RWPE1 (cell line): ENCODE measurements at places on chromosomes 2 and 18.
A peak's percentile ranks its signal among the peaks of the same experiment; 100 is the strongest.

- DNase-seq, result no peak
These were observed 2.3 kb upstream of the KCNG2 start for GRCh38 chr18:79795446-79795845.

DNA sequence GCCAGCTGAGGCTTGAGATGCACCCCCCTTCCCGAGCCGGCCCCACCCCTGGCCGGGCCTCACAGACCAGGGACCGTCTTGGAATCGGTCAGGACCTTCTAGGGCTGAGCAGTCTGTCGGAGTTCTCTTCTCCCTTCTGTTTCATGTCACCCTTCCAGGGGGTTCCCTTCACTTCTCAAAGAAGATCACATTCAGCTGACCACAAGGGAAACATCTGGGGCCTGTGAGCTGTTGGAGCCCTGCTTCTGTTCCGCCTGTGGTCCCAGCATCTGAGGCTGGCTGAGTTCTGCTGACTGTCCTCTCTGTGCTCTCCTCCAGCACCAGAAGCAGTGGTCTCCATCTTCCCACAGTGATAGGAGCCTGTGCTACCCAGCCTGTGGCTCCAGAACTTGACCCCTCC lies 106.5 kb downstream of the SEPTIN10 start:
- DNase-seq, result no peak

- DNase-seq, result peak; percentile 26
These were observed 359.9 kb downstream of the ARHGAP15 start for GRCh38 chr2:143489145-143489544.

GRCh38 chr18:26082475-26082874 lies 7.9 kb downstream of the SS18 start:
- DNase-seq, result no peak

DNA sequence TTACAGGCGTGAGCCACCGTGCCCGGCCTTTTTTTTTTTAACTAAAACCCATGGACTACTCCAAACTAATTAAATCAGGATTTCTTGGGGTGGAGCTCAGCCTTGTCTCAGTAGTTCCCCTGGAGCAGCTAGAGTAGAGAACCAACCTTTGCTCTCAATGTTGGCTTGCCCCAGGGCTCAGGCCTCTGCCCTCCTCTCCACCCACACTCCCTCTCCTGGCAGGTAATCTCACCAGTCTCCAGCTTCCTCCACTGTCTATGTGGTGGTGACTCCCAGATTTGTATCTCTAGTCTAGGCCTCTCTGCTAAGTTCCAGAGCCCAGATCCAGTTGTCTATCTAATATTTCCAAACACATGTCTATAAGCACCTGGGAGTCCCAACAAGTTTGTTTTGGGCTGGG lies 9.6 kb upstream of the MTA3 start:
- DNase-seq, result no peak

- no peak for DNase-seq
These were observed 84.6 kb downstream of the RDH14 start for GRCh38 chr2:18475884-18476283.

DNA sequence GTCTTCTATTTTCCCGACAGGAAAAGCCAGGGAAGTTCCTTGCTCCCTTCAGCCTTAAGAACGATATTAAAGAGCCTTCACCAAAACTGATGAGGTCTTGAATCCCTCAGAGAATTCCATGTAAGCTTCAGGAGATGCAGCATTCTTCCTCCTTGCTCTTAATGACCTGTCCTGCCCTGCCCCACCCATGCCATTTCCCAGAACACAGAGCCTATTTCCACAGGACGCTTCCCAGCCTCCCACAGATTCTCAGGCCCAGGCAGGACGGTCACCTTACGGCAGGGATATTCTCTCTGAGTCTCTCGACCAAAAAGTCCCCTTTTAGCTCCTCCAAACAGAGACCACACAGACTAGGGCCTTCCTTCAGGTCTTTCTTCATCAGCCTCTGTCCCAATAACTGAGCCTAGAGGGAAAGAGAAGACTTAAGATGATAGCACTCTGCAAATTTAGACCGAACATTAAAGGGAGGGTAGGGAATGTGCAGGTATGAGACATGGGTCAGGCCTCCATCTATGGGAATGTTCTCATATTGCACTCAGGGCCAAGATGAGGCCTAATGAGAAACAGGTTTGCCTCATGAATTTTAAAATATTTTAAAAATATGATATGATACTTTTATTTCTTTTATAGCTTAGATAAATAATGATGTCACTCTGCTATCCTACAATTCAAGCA lies 62.1 kb downstream of the COBLL1 start:
- no peak for DNase-seq

DNA sequence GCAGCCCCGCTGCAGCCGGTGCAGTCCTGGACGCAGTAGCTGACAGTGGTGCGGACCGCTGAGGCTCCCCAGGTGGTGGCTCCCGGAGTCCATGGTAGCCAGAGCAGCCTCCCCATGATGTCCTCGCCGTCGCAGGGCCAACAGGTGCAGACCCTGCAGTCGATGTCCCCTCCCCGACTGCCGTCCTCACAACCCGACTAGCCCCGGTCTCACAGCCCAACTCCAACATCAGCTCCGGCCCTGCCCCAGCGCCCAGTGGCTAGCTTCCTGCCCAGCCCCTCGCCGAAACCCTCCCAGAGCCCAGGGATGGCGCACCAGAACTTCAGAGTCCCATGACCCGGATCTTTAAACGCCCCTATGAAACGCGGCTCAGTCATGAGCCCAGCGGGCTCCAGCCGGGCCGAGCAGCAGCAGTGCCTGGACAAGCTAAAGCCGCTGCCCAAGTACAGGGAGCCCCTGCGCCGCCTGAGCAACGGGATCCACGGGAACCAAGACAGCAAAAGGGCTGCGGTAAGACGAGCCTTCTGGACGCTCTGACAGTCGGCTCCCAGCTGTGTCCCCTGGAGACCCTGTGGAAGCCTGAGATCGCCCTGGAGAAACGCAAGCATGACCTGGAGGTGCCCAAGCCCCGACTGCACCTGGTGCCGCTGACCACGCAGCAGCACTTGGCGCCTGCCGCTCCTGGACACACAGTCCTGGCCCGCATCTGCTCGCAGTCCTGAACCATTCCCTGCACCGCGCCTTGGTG lies 53.8 kb upstream of the TUBA3E start:
- DNase-seq, result no peak

- no peak for DNase-seq
These were observed 708 bp upstream of the RIF1 start for GRCh38 chr2:151408788-151409600.

DNA sequence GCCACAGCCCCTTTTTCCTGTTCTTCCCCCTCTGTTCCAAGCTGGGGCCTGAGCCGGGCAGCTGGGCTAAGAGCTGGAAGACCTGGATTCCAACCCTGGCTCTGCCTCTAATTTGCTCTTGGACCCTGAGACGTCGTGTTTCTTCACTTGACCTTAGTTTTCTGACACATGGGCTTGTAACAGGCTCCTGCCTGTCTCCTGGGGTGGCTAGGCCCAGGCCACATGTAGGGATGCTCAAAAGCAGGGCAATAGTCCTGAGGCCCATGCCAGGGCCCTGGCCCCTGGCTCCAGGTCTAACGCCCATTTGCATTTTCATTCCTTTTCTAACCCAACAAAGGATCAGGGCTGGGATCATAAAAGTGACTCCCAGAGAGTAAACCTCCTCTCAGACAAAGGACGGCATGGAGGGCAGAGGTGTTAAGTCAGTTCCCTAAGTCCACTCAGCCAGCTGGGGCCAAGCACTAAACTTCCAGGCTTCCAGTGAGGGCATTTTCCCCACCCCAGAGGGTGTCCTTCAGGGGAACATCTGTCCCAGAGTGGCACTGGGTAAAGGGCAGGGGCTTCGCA lies 16.6 kb upstream of the DNMT3A start:
- no peak for DNase-seq

- DNase-seq, result no peak
These were observed 33.9 kb upstream of the CCDC102B start for GRCh38 chr18:68764016-68764415.

GRCh38 chr18:49728542-49728941 lies 84.8 kb downstream of the ACAA2 start:
- no peak for DNase-seq

- DNase-seq, result no peak
These were observed 694.9 kb upstream of the KLHL29 start for GRCh38 chr2:22690096-22690495.

- no peak for DNase-seq
These were observed 458.8 kb downstream of the PIK3C3 start for GRCh38 chr18:42413870-42414269.

GRCh38 chr2:101512993-101513392 lies 38.1 kb upstream of the RFX8 start:
- no peak for DNase-seq

DNA sequence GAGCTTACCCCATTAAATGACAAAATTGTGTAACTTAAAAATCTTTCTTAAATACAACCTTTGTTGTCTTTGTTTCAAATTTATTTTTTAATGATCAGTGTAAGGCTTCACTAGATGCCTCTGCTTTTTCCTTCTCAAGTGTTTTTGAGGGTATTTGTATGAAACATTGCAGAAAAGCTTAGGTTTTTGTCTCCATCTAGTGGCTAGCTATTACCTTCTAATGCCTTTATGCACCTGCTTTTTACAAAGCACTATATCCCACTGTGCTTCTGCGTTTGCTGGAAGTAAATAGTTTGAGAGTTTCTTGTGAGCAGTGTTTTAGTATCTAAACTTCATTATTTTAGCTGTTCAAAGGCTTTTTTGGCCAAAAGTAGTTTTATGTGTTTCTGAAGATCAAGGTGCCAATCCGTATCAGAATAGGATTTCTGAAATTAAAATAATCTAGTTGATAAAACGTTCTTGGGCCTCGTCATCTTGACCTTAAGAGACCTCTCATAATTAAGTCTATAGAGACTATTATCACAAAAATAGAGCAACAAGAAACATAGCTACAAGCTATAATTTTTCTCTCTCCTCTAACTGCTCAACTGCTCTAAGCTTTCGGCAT lies 47.0 kb downstream of the IWS1 start:
- peak; percentile 30 for DNase-seq

- no peak for DNase-seq
These were observed 42.0 kb upstream of the ACMSD start for GRCh38 chr2:134796373-134796772.

- no peak for DNase-seq
These were observed 319.9 kb upstream of the SLC14A2 start for GRCh38 chr18:45295388-45295787.

DNA sequence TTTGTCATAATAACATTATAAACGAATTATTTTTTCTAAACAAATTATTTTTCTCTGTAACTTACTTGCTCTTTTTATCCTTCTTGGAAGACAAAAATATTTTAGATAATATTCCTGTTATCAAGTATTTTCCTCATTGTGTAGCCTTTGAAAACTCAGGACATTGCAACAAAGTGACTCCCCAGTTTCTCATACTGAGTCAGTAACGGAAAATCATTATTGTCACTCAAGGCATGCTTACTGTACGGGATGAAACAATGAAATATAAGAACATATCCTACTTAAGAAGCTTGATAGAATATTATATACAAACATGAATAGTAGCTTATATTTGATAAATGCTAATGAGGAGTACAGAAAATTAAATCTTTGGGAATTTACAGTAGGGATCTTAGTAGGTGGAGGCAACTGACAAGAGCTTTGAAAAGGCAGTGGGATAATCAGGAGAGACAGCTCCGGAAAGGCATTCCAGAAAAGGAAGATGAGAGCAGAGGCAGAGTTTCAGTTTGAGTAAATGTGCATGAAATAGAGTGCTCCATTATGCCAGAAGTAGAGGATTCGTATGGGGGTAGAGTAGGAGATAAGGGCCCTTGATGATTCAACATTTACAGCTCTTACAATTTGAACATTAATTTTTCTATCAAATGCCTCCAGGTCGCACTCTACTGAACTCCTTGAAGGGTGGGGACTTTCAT lies 14.0 kb upstream of the YES1 start:
- no peak for DNase-seq

GRCh38 chr2:115976916-115977315 lies 1534.5 kb downstream of the DPP10 start:
- no peak for DNase-seq

DNA sequence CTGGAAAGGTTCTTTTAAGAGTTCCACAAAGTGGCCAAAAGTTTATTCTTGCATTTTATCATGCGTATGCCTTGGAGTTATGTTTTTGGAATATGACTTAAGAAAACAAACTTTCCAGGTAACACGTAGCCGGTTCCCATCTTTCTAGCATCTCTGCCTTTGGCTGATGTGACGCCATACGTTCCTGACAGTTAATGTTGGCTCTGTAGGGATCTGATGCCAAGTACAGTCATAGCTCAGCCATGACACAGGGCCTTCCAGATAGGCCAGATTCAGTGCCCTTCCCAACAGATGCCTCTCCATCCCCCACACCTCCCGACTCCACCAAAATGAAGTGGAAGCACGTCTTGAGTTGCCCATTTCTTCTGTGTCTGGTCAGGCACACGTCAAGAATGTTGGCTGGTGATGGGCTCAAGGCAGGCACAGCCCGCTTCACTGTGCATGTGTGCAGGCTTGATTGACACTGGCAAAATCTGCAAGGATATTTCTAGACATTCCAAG lies 51.0 kb upstream of the THOC1 start:
- DNase-seq, result no peak

GRCh38 chr18:40274618-40275196 lies 1680.3 kb upstream of the PIK3C3 start:
- DNase-seq, result no peak

- no peak for DNase-seq
These were observed 48.4 kb upstream of the DSC1 start for GRCh38 chr18:31211047-31211446.

DNA sequence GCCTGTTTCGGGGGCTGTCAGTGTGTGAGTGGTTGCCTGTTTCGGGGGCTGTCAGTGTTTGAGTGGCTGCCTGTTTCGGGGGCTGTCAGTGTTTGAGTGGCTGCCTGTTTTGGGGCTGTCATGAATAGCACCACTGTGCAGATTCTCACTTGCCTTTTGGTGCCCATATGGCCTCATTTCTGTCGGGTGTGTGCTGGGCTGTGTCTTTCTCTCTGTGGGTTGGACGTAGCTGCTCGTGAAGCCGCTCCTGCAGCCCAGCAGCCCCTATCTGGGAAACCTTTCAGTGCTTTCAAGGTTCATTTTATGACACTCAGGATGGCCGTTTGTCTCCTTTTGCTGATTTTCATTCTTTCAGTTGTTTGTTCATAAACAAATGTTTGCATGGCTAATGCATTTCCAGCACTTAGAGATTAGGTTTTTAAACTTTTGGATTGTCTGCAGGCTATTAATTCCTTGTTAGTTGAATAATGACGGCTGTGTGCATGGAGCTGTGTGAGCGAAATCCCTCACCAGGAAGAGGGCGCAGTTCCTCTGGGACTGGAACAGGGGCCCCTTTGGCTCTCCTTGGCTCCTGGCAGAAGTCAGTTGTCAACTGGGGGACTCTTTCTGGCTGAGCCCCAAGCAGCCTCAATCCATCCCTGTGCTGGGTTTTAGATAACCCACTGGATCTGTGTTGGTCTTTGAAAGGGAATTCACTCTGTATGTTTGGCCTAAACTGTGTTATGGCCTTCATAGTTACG lies 10.8 kb downstream of the AGAP1 start:
- DNase-seq, result no peak

GRCh38 chr18:43596105-43596712 lies 318.9 kb upstream of the SYT4 start:
- peak; percentile 2 for DNase-seq
